ENCODE measurements at places on chromosomes 5 and 9.

GRCh38 chr9:127267793-127268525 lies 3.4 kb downstream of the GARNL3 start:
- DNase-seq, result peak; percentile 61

DNA sequence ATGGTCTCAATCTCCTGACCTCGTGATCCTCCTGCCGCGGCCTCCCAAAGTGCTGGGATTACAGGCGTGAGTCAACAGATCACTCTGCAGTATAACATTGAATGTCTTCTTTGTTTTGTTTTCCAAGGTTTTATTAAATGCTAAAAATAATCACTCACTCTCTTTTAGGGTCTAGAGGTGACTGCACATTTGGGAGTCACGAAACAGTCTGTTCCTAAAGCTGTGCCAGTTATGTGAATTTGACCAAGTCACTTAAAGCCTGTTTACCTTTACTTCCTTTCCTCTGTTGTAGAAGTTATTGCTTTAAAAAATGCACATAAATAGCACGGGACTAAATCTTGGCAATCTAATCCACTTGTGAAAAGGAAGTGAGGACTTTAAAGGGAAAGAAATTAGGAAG lies 304.9 kb upstream of the PTGER4 start:
- DNase-seq, result peak; percentile 29

DNA sequence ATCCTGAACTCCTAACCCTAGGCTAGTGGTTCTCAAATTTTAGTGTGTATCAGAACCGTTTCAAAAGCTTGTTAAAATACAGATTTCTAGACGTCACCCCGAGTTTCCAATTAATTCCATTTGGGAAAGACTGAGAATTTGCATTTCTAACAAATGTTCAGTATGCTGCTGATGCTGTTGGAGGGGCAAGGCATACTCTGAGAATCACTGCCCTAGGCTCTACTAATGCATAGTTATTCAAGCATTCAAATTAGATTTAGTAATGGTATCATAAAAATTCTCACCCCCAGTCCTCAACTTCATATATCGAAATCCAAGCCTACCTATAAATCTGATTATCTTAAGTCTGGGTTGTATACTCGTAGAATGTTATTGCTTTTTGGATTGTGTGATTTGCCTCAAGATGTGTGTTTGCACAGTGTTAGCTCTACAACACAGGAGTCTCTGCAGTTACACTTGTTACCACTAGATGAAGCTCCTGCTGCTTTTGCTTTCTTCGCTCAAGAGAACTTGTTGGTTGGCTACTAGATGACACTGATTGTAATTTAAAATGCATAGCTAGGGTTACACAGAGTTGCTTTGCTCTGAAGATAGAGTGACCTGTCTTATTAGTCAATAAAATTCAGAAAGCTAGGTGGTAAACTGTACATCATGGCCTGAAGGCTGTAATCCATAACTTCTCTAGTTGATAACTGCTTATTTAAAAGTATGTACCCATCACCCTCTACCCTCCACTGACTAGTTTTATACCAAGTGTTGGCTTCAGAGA lies 7.5 kb upstream of the ERAP2 start:
- peak; percentile 47 for DNase-seq

DNA sequence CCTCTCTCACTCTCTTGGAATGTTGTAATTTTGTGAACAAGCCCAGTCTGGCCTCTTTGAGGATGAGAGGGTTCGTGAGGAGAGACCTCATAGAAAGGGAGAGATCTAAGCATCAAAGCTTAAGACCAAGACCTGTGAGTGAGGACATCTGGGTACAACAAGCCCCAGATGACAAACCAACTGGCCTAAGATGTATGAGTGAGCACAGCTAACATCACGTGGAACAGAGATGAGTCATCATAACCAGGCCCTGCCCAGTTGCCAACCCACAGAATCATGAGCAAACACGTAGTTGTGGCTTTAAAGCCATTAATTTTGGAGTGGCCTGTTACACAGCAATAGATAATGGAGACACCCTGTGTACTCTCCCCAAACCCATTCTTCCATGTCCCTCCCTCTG lies 439.1 kb upstream of the KIF2A start:
- DNase-seq, result peak; percentile 8

GRCh38 chr9:135960411-135961276 lies 529 bp downstream of the UBAC1 start:
- no peak for DNase-seq

GRCh38 chr5:6611334-6612256 lies 21.2 kb downstream of the NSUN2 start:
- DNase-seq, result no peak

DNA sequence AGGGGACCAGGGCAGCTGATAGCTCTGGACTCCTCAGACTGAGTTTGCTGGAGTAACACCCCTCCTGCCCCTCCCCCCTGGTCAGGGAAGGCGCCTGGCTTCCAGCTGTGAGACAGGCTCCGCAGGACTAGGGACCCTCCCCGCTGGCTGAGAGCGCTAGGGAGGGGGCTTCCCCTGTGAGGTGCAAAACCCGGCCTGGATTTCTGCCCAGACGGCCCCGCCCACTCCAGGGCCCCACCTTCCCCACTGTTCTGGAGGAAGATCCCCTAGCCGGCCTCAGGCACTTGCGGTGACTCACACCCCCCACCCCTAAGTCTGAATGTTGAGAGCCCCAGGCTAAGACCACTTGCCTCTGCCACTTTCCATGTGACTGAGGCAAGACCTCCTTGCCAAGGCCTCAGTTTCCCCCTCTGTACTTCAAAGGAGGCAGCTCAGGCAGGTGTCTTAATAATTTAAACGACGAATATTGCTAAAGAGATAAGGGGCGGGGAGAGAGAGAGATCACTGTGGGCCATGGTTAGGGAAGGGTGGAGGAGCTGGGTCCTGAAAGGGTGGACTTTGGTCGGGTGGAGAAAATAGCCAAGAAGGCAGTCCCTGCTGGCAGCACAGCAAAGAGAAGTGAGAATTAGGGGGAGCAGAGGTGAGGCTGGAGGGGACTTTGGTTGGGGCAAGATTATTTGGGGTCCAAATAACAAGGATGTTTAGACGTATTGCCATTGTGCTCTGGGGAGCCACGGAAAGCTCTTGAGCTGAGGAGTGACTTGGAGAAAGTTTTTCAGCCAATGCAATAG lies 1.0 kb upstream of the DAB2IP start:
- DNase-seq, result no peak

- DNase-seq, result no peak
Measured at GRCh38 chr5:98637557-98637956, 135.9 kb upstream of the RGMB start.

DNA sequence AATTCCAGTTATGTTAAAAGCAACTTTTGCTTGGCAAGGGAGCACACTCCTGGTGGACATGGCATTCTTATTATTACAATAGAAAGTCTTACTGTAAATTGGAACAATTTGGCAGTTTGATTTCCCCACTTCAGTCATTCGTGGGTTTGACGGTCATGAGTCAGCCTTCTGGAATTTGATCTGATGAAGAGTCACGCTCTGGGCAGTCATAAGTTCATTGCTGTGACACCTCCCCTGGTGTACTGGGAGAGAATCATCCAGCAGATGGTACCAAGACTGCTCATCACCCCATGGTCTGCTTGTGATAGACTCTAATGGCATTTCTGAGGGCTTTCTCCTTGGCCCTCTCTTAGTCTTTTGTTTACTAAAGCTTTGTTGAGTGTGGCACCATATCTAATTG lies 53.8 kb downstream of the GLRA1 start:
- peak; percentile 51 for DNase-seq

DNA sequence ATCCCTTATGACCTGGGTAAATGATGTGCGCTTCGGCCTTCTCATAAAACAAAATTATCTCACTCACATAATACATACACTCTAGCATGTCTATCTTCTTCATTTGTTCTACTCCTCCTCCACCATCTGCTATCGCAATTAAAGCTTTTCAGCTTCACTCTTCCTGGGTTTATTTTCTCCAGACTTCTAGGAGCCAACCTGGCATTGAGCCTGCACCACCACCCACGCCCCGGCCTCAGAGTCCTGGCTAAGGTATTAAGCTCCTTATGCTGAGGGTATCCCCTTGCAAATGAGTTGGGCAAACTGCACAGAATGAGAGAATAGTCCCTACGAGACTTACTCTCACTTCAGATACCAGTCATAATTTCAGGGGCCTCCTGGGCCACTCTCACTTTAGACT lies 236.1 kb upstream of the CDH12 start:
- no peak for DNase-seq

All from COLO829 (cell line).